ENCODE measurements at places on chromosomes 13 and 19. TPM values are rescaled to one million over a fixed set of nuclear protein-coding genes. Genes with fewer than 3 reads are reported as not detected.

GRCh38 chr19:12769689-12770088 lies 5.7 kb downstream of the HOOK2 start:
- H3K27me3 ChIP-seq = peaks cover 4% of the 10 kb centered on the region
- H3K4me1 ChIP-seq = peaks cover 3% of the 10 kb centered on the region
- peak overlapping the region; percentile 55 for H3K4me3 ChIP-seq
- peak; percentile 69 for DNase-seq

DNA sequence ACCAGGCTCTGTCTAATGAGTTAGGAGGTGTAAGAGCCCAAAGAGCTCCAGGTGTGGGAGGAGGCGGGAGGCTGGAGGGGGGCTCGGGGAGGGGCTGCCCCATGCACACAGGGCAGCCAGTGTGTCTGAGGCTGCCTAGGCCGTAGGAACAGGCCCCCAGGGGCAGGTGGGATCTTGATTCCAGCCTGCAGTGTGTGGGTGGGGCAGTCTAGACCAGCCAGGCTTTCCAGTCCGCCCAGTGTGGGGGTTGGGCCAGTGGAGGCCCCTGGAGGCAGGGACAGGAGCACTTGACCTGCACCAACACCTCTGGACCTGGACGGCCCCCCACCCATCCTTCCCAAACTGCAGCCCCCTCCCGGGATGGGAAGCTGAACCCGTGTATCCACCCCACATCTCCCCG lies 5.4 kb upstream of the CAMSAP3 start:
- no peak for DNase-seq
- H3K4me3 ChIP-seq = no peak overlapping the region

DNA sequence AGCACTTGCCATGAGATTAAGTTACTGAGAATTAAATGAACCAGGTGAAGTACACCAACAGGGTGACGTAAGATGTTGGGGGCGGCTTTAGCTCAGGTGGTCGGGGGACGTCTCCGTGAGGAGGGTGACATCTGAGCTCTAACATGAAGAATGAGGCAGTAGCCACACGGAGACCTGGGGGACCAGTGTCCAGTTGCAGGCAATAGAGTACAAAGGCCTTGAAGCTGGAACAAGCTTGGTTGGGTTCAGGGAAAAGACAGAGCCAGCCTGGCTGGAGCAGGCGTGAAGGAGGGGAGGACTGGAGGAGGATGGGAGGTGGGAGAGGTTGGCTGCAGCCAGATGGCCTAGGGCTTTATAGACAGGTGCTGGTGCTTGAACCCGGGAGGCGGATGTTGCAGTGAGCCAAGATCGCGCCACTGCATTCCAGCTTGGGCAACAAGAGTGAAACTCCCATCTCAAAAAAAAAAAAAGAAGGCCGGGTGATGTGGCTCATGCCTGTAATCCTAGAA lies 1.6 kb downstream of the SPINT2 start:
- peaks cover 9% of the 10 kb centered on the region for H3K36me3 ChIP-seq
- H3K27me3 ChIP-seq = peaks cover 2% of the 10 kb centered on the region
- H3K4me1 ChIP-seq = peaks cover 39% of the 10 kb centered on the region

DNA sequence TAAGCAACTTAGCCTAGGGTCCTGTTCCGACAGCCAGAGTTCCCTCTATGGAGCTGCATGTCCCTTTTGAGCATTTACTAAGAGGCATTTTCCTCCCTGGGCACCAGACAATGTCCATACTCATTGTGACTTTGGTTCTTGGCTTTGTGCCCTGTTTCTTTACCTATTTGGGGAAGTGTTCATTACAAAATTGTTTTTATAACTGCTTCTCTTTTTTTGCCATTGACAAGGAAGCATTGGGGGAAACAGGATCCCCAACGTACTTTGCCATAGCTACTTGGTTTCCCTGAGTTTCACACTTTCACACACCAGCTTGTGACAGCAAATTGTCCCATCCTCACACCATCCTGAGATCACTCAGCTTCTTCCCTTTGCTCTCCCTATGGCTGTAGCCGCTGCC lies 81.1 kb upstream of the SIAH3 start:
- DNase-seq = no peak
- no peaks in the 10 kb centered on the region for H3K36me3 ChIP-seq
- H3K27me3 ChIP-seq = peaks cover 1% of the 10 kb centered on the region
- H3K4me1 ChIP-seq = peaks cover 8% of the 10 kb centered on the region

DNA sequence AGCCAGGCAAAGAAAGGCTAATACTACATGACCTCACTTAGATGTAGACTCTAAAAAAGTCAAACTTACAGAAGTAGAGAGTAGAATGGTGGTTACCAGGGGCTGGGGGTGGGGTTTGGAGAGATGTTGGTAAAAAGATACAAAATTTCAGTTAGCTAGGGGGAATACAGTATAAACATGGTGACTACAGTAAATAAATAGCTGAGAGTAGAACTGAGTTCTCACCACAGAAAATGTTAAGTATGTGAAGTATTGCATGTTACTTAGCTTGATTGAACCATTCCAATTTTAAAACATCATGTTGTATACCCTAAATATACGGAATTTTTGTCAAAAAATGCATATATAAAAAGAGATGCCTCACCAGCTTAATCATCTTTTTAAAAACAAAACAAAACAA lies 67.5 kb upstream of the DOCK9 start:
- peaks cover 4% of the 10 kb centered on the region for H3K27me3 ChIP-seq
- H3K36me3 ChIP-seq = no peaks in the 10 kb centered on the region
- DNase-seq = no peak
- peaks cover 2% of the 10 kb centered on the region for H3K4me1 ChIP-seq
- no peak overlapping the region for H3K4me3 ChIP-seq

GRCh38 chr13:79458436-79458835 lies 22.5 kb upstream of the NDFIP2 start:
- H3K4me1 ChIP-seq = no peaks in the 10 kb centered on the region
- H3K27ac ChIP-seq = no peak overlapping the region
- H3K36me3 ChIP-seq = no peaks in the 10 kb centered on the region
- H3K27me3 ChIP-seq = no peaks in the 10 kb centered on the region
- H3K4me3 ChIP-seq = no peak overlapping the region

GRCh38 chr13:109924376-109924775 lies 138.0 kb upstream of the IRS2 start:
- no peaks in the 10 kb centered on the region for H3K27me3 ChIP-seq
- no peak overlapping the region for H3K4me3 ChIP-seq
- no peaks in the 10 kb centered on the region for H3K36me3 ChIP-seq
- H3K27ac ChIP-seq = no peak overlapping the region
- no peak for DNase-seq

DNA sequence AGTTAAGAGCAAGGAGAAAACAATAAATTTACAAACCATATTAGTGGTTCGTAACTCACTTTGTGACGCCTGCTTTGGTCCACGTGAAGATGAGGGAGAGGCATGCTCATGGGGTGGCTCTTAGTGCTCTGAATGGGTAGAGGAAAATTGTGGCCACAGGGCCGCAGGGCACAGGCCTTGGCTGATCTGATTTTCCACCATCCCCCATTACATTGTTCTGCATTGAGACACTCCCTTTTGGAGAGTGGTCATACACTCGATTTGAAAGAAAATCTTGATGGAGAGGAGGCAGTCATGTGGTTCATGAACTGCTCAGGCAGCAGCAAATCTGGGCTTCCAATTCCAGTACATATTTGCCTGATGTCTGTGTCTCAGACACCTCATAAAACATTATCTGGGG lies 815.2 kb downstream of the UQCRFS1 start:
- peaks cover 5% of the 10 kb centered on the region for H3K4me1 ChIP-seq
- no peak overlapping the region for H3K27ac ChIP-seq
- no peaks in the 10 kb centered on the region for H3K27me3 ChIP-seq
- no peaks in the 10 kb centered on the region for H3K36me3 ChIP-seq
- no peak for DNase-seq

GRCh38 chr19:8697671-8698432 lies 743 bp downstream of the ACTL9 start:
- no peaks in the 10 kb centered on the region for H3K36me3 ChIP-seq
- no peak overlapping the region for H3K4me3 ChIP-seq
- peak; percentile 48 for DNase-seq
- peaks cover 5% of the 10 kb centered on the region for H3K27me3 ChIP-seq
- H3K4me1 ChIP-seq = no peaks in the 10 kb centered on the region

Gene PRSS57
- 0.78 TPM for total RNA-seq

GRCh38 chr19:4301590-4302242 lies 473 bp downstream of the TMIGD2 start:
- peak overlapping the region; percentile 16 for H3K4me3 ChIP-seq
- no peak overlapping the region for H3K27ac ChIP-seq
- peaks cover 6% of the 10 kb centered on the region for H3K4me1 ChIP-seq
- no peaks in the 10 kb centered on the region for H3K36me3 ChIP-seq
- peaks cover 10% of the 10 kb centered on the region for H3K27me3 ChIP-seq

- H3K4me1 ChIP-seq = peaks cover 18% of the 10 kb centered on the region
- peaks cover 7% of the 10 kb centered on the region for H3K27me3 ChIP-seq
- H3K27ac ChIP-seq = no peak overlapping the region
- H3K4me3 ChIP-seq = no peak overlapping the region
- H3K36me3 ChIP-seq = no peaks in the 10 kb centered on the region
Observed at GRCh38 chr19:30564551-30565011, 192.4 kb downstream of the ZNF536 start.

DNA sequence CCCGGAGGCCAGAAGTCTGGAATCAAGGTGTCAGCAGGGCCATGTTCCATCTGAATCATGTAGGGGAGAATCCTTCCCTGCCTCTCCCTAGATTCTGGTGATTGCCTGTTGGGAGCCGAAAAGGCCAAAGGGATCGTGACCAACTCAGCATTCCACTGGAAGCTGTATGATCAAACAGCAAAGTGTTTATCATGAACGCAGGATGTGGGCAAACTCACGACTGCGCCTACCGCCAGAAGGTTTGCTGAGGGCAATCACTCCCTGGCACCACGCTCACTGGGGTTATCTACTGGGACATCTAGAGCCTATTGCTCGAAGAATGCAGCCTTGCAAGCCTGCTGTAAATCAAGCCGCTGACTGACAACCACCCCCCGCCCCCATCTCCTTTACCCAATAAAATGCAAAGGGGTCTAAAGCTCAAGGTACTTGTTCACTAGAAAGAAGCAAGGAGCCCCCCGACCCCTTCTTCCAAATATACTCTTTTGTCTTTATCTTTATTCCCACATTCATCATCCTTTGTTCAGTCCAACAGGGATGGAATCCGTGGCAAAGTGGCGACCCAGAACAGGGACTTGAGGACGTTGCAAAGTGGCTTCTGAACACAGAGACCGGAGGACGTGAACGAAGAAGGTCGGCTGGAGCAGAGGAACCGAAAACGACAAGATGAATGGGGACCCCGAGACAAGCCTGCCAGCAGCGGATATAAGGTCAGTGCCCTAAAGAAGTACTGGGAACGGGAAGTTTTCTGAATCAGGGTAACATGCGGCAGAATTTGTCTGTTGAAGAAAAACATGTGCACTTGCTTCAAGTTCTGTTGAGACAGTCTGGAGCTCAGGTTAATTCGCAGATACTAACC lies 16.8 kb downstream of the CLEC4M start:
- DNase-seq = no peak
- peaks cover 8% of the 10 kb centered on the region for H3K4me1 ChIP-seq
- peak overlapping the region; percentile 26 for H3K27ac ChIP-seq
- peaks cover 4% of the 10 kb centered on the region for H3K36me3 ChIP-seq
- no peak overlapping the region for H3K4me3 ChIP-seq

GRCh38 chr13:47004540-47004939 lies 107.7 kb upstream of the HTR2A start:
- no peak for DNase-seq
- H3K27me3 ChIP-seq = no peaks in the 10 kb centered on the region
- H3K4me1 ChIP-seq = peaks cover 11% of the 10 kb centered on the region
- H3K27ac ChIP-seq = no peak overlapping the region
- H3K36me3 ChIP-seq = no peaks in the 10 kb centered on the region
